ENCODE measurements at places on chromosomes 3 and 15.

- DNase-seq = no peak
These were observed 66.6 kb upstream of the IGF1R start for GRCh38 chr15:98581715-98582114.

DNA sequence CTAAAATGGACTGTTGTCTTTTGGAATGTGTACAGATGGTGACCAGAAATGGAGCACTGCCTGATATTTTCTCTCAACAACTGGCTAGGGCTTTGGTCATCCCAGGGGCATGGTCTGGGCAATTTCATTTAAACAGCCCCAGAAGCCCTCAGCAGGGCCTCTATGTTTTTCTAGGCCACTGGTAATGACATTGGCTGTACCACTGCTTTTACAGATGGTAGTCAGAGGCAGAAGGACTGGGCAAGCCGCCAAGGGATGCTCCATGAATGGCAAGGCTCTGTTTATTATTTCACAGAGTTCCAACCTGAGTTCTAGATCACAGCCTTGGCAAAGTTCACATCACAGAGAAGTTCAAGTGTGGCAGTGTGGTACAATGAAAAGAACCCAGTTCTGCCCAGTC, 37.0 kb upstream of the LMCD1 start:
- no peak for DNase-seq

DNA sequence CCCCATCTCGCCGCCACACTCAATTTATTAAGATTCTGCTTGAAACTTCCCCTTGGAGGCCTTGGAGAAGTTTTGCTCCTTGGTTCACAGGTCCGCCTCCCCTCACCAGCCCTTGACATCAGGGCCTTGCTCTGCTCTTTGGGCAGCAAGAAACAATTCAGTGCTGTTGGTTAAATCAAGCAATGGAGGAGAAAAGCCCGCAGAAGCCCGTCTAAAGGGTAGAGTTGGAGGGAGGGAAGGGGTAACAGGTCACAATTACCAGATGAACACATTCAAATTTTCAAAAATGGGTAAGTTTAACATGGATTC, 429 bp downstream of the PARP9 start:
- no peak for DNase-seq

GRCh38 chr3:156037356-156037755, 83.0 kb upstream of the KCNAB1 start:
- no peak for DNase-seq

DNA sequence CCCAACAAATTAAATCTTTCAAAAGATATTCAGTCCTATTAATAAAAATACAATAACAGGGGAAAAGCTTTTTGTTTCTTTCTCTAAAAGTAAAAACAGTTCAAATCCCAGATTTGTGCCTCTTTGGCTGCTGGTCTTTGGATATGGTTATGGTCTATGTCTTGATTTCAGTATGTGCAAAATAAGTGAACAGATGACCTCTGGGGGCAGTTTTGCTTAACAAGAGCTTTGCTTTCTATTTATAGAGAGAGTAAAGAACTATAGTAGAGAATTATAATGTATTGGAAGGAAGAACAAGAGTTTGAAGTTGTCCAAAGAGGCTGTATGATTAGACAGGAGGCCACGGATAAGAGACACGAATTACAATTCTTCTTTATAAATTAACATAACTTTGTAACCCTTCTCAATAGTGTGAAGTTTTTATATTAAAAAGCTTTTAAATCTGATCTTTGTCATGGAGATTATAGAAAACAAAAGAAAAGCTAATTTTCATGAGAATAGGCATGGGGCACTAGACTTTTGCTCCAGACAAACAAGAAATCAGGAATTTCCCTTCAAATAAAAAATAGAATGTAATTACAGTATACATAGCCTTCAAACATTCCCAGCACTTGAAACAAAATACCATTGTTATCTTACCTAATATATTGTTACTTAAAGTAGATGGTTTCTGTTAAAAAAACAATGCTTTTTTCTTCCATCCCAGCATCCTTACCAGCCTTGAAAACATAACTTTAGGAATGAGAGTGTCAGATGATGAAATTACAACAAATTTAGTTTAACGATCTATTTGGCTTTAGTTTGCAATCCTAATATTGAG, 432.7 kb upstream of the ARHGEF26 start:
- no peak for DNase-seq

- DNase-seq = no peak
These were observed 456.0 kb downstream of the TUSC7 start for GRCh38 chr3:117165601-117166051.

DNA sequence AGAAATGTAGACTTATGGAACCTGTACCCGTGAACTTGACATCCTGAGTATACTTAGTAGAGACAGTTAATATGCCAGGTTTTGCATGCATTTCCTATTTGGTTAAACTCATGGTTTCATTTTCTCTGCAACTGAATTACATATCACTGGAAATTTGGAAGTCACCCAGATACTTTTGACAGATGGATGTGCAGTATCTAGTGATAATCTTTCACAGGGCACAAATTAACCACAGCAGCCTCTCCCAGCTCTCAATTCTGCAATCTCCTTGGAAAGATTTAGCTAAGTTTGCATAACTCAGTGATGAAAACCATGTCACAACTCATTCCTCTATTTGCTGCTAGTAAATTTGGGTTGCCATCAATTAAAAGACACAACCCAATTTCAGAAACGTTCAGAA, 162.3 kb upstream of the TPM1 start:
- DNase-seq = no peak

- no peak for DNase-seq
These were observed 7.3 kb upstream of the BCL2A1 start for GRCh38 chr15:79978260-79978654.

- DNase-seq = no peak
These were observed 8.8 kb upstream of the MUC20 start for GRCh38 chr3:195711813-195712534.

DNA sequence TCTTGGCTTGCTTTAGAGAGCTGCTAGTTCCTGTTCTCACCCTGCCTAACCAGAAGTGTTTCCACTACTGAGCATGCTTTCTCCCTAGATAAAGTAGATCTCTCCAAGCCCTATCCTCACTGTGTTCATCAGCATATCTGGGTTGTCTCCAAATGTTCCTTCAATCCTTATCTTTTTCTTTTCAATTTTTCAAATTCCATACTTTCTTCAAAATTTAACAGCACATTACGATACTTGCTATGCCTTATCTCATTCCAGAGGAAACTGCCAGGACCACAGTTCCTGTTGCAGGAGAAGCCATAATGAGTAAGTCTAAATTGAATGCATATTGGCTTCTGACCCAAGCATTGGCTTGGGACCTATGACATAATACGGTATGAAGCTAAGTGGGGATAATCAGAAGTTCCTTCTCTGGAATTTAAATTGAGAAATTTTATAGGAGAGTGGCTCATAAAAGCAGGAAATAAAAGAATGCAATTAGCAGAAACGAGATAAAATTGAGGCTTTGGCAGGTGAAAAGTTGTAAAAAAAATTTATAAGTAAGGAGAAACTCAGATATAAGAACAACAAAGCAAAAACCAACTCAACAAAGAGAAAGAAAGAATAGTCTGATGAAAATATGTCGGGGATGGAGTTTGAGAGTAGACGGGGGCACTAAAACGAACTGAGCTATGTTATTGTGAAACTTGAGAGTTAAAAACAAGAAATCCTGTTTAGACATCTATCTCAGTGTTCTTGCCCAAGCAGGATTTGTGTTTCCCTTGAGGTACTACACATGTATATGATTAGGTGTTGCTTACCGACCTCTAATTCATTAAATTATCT, 631.7 kb upstream of the CCDC54 start:
- DNase-seq = no peak

DNA sequence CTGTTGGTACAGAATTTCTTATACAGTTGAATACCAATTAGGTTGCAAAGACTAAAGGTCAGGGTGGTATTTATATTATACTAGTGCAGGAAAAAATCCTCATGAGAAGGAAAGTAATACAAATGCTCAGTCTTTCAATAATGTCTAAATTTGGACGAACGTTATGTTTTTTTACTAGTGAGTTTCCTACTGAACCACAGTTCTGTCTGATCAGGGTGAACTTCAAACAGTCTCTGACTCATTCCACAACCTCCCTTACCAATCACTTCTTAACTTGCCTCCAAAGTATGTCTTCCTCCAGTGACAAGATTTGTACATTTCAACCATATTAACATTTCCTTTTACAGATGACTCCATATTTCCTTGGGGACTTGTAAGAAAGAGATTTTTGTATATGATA, 3.4 kb downstream of the TMEM212 start:
- no peak for DNase-seq

- DNase-seq = no peak
These were observed 49.3 kb downstream of the CCNB2 start for GRCh38 chr15:59154243-59154642.

DNA sequence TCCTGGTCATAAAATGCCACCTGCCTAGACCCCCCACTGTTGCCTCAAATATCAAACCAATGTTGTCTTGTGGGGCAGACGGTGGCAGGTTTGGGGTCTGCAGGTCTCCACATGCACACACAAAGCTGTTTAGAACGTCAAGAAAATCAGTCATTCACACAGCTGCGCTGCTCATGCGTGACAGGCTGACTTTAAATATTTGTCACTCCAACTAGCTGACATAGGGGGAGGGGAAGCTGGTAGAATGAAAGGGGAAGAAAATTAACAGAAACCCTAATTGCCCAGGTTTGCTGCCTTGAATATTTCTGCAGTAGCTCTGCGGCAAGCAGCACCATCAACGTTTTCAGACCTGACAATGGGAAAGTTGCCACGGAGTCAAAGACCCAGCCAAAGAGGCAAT, 201.8 kb downstream of the ABHD5 start:
- no peak for DNase-seq

DNA sequence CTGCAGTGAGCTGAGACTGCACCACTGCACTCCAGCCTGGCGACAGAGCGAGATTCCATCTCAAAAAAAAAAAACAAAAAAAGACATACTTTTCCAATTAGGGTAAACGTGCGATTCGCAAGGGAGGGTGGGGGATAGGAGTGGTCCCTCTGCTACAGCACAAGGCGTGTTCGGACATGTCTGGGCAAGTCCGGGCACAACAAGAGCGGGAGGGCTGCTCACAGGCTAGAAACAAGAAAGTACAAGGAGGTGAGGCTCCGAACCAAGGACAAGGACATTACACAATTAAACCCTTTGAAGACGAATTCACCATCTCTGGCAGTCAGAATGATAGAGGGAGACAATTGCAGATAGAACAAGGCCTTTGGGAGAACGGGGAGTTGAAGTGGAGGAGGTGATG, 32.2 kb upstream of the BCL2A1 start:
- no peak for DNase-seq

GRCh38 chr15:22815766-22816165, 22.7 kb upstream of the NIPA2 start:
- DNase-seq = no peak

GRCh38 chr15:94815914-94816313, 584.6 kb downstream of the MCTP2 start:
- no peak for DNase-seq

DNA sequence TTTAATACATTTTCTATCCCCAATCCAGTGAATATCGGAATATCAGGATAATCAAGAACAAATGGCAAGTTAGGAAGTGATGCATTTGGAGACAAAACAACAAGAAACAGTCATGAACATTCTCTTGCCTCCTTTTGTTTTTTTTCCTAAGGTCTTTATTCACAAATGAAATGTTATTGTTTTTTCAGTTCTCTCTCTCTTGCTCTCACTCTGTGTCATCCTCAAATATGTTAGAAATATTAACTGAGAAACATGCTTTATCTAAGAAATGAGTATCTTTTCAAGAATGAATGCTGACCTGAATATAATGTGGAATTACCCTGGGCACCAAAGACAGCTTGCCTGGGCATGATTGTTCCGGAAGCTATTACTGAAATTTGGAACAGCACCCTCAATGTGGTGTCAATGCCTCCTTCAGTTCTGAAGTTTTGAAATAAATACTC, 51.3 kb downstream of the RBMS3 start:
- no peak for DNase-seq

DNA sequence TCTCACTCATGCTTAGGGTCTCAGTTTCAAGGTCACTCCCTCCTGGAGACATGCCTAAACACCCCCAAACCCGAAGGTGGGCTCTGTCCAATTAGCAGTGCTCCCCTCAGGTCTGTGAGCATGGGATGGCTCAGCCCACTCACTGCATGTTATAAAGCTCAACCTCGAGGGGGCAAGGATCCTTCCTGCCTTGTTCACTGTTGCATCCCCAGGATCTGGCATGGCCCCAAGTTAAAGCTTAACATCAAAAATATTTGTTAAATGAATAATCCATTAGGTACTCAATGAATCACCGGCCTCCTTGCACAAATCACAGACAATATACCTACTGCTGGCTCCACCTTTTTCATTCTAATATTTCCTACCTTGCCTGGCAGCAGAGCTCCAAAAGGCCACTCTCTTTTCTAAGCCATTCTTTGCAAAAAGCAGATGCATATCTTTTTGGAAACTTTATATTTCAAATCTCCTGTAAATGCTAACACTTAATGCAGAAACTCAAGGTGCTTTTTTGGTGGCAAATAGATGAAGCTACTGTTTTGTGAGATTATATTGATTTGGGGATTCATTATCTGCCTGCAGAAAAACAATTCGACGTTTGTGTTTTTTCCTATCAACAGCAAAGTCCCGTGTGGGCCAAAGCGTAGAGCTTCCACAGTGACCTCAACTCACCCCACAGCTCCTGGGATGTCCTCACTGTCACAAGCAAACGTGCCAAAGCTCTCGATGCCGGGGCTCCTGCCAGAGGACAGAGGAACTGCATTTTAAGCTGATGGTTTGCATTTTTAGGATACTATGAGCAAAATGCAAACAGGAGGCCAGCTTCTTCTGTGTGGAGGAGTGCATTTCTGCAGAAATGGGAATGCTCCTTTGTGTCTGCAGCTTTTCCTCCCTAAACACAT, 35.4 kb downstream of the PCOLCE2 start:
- no peak for DNase-seq

- no peak for DNase-seq
These were observed 130.2 kb upstream of the STRIT1 start for GRCh38 chr3:155423526-155424322.

- DNase-seq = no peak
These were observed 10.4 kb downstream of the PEAK1 start for GRCh38 chr15:77409259-77410156.

DNA sequence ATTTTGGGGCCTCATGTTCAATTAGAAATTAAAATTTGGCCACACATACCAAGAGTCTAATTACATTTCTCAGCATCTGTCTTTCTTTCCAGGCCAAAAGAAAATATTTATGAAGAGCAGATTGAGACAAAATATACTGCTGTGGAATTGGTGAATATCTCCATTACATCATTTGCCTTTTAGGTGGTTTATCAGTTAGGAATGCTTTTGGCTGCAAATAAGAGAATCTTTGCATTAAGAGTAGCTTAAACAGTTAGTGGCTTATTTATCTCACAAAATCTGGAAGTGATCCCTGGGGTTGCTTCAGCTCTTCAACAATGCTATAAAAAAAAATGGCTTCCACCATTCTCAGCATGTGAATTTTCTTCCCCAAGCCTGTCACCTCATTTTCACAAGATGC, 308.7 kb downstream of the MAGI1 start:
- no peak for DNase-seq

GRCh38 chr3:109384164-109384563, 46.8 kb upstream of the DPPA4 start:
- DNase-seq = no peak

Measured in stimulated activated CD4-positive, alpha-beta T cell treated with anti-CD3 and anti-CD28 coated beads, Interleukin-2, amount 100 ng/mL, for 4 hours (primary cell).